Mammary epithelial cell (primary cell): ENCODE measurements at places on chromosomes 2 and 18. TPM values are rescaled to one million over a fixed set of nuclear protein-coding genes. Genes with fewer than 3 reads are reported as not detected.

Gene RBM44
- polyA plus RNA-seq, result 0.02 TPM

Gene IER3IP1
- 8.8 TPM for polyA plus RNA-seq

Gene SLC19A3
- polyA plus RNA-seq, result 0.08 TPM

Gene TMEM247
- not detected for polyA plus RNA-seq

Gene AQP4
- not detected for polyA plus RNA-seq

Gene HOXD1
- not detected for polyA plus RNA-seq

Gene TCF23
- polyA plus RNA-seq, result not detected
